Left renal pelvis (tissue), 4 donors: ENCODE measurements at places on chromosomes 7 and 10.

- DNase-seq = no peak
Observed at GRCh38 chr7:148442933-148443332, 147.6 kb upstream of the C7orf33 start.

- DNase-seq = no peak
Observed at GRCh38 chr7:30699706-30700495, 17.6 kb upstream of the CRHR2 start.

DNA sequence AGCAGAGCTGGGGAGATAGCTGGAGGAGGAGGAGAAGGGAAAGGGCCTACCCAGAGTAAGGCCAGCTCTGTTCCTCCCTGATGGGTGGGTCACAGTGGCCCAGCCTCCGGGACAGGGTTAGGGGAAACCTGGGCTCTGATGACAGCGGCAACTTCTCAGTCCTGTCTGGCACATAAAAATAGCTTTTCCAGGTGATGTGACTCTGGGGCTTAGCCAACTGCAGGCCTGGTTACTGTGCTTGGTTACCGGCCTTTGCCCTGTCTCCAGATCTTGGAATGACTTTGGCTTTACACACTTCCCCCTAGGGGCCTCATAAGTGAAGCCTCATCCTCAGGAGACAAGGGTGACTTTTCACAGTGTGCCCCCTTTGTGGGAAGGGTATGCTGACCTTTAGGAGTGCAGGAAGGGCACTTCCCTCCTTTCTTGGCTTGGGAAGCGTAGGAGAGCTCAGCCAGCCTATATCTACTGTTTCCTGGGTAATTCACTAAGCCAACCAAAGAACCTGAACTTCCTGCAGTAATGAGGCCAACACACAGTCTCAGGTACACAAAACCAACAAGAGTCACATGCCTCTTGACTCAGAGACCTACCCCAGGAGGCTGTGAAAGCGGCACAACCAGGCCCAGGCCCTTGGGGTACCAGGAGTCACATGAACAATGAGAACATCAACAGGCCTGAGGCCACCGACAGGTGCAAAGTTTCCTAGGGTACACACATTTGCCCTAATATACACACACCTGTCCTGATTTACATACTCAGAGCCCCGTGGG is 11.7 kb upstream of the HILPDA start:
- DNase-seq = no peak

DNA sequence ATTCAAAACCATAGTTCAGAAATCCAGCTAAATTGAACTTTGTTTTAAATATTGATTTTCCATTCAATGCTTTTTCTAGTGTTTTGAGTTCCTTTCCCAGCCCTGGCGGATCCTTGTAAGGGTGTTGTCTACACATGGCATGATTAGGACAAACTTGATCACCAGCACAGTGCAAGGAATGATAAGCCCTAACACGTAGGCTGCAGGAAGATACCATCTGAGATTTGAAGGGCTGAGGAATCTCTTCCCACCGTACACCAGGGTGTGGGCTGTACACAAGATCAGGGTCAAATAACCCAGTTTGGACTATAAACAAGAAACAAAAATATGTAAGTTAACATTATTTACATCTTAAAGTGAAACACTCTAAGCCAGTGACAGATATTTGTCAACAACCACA is 27.4 kb downstream of the STEAP4 start:
- no peak for DNase-seq

GRCh38 chr7:28041508-28042314 is 138.9 kb downstream of the JAZF1 start:
- no peak for DNase-seq

DNA sequence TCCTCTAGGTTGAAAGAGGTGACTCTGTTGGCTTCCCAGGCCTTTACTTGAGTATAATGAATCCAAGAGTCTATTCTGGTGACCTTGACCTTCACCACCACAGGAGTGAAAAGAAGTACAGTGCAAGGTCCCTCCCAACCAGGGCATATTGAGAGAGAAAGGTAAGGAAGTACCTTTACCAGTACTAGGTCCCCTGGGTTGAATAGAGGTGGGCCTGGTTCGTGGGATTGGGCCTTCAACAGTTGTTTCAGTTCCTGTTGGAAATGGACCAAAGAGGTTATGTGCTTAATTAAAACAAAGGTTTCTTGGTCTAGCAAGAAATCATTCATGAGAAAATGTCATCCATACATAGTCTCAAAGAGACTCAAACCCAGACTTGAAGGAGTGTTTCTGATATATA is 6.4 kb upstream of the SFTPA1 start:
- no peak for DNase-seq

DNA sequence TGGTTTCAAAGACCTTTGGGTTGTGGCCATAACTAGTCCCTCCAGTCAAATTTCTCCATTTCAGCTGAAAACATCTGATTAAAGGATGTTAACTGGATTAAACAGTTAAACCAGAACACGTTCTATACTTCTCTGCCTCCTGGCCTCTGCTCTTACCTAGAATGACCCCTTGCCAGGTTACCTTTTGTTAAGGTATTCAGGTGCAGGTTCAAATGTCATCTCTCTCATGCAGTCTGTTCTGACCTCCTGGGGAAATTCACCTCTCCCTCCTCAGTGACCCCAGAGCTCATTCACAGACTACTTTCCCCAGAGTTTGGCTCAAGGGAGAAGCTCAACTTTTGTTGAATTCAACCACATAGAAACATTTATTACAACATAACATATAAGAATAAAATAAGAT is 67.8 kb downstream of the RELN start:
- no peak for DNase-seq

DNA sequence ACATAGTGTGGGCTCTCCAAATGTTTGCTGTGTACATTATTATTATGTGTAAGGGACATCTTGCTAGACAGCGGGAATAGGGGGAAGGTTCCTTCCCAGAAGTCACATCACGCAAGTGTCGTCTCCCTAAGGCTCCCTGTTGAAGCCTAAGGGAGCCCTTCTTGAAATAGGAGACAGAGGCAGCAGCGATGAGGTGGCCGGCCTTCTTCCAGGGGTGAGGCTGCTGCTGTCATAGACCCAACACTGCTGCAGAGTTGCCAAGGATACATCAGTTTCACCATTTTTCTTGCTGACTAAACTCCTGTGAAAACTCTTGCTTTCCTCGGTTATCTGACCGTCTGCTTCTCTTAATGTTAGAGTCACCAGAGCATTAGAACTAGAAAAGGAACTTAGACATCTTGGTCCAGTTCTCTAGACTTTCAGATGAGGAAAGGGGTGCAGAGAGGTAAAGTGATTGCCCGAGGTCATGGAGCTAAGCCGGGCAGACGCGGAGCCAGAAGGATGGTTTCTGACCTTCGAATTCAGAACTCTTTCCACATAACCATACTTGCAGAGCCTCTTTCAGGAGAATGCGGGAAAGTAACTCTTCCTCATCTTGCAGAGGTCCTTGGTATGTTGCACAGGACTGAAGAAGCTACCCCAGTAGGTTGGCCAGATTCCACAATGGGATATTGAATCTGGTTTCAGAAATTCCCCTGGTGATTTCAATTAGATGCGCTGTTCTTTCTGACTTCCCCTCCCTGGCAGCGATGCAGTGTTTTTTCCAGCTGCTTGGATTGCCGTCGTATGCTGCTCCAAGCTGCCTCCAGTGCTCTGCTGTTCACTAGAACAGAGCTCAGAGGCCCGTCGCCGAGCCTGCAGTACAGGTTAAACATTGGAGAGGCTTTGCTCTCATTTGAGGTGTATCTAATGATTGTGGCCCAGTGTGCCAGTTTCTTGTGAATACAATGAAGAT is 217.1 kb downstream of the CAMK1D start:
- no peak for DNase-seq

- peak; percentile 65 for DNase-seq
Observed at GRCh38 chr7:102044984-102045673, 227.7 kb downstream of the CUX1 start.

GRCh38 chr10:77391605-77392235 is 245.9 kb downstream of the KCNMA1 start:
- peak; percentile 69 for DNase-seq

- DNase-seq = no peak
Observed at GRCh38 chr10:28468707-28469483, 64.0 kb upstream of the WAC start.

DNA sequence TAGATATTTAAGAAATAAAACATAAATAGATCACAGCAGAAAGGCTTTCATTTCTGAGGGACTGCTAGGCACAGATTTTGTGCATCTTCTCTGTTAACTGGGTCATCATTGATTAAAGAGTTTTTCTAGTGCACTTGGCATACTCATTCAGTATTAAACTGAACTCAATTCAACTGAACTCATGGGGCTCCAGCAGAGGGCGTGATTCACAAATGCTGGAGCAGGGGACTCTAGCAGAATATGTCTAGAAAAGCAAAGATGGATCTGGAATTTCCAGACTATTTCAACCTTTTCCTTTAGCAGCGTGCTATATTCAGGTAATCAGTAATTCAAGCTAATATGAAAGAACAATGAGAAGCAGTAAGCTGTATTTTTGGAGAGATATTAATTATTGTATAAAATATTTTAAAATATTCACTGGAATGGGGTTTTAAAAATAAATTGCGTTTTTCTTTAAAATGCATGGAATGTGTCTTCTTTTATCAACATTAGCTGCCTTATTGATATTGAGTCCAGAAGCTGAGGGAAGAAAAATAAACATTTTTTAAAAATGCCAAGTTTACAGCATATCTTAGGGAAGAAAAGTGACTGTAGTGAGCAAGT is 296.8 kb upstream of the CACNA2D1 start:
- DNase-seq = no peak

DNA sequence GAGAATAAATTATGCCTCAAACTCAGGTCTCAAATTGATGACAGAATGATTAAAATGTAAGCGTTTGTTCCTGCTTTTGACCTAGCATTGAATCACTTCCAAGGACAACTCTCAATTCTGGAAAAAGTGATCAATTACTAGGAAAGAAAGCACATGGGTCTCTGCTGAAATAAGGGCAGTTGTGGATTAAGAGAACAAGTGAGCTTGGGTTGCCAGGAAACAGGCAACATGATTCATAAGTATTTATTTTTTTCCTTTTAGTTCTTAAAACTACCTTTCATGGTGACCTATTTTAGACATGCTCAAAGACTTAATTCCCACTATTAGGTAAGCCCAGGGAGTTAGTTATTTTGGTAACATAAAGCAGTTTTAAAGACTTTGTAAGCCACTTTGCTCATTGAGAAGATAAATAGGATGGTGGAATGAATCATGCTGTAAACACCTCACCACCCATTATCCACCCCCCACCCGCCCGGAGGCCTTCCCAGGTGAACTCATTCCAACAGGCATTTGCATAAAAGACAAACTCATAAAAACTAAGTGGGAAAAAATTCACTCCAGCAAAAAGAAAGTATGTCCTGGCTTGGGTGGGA is 728.3 kb downstream of the SORCS1 start:
- no peak for DNase-seq

DNA sequence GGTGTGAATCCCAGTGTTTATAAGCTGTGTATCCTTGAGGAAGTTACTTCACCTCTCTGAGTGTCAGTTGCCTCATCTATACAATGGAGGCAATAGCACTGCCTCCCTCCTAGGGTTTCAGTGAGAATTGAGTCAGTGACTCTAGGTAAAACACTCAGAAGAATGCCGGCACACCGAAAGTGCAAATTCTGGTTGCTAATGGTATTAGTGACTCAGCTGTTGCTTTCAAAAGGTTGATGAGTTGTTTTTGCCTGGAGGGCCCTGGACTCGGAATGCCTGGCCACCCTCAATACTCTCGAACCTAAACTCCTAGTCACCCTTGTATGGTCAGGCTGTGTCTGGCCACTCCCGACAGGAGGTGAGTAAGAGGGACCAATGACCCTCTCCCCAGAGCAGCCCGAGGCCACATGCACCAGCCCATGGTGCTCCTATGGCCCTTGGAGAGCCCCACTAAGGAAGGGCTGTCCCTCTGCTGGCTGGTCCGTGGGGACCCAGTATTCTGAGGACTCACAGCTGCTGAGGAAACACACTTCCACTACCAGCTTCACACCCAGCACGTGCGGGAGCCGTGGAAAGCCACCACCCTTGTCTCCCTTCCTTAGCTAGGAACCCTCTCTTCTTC is 60.2 kb downstream of the CALML3 start:
- no peak for DNase-seq

DNA sequence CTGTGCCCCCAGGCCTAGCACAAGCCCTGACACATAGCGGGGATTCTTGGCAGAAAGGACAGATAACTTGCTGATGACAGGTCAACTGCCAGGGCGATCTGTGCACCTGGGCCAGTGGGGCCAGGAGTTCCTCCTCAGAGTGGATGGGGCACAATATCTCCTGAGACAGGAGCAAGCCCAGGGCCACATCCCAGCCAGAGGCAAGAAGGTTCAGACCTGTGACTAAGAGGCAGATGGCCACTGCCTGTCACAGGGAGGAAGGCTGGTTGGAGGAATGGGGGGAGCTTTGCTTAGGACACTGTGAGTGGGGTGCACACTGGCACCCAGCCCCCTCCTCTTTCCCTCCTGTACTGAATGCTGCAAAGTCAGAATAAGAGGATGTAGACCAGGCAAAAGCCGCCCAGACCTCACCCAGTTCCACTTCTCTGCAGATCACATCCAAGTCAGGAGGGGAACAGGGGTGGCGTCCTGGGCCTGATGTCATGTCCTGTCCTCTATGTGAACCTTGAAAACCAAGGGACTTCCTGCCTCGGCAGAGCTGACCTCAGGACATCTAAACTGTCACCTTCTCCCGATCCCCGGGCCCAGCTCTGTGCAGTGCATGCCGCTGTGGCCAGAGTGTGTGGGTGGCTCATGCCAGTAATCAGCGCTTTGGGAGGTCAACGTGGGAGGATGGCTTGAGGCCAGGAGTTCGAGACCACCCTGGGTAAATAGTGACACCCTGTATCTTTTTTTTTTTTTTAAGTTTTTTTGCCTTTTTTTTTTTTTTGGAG is 1.3 kb downstream of the GUSB start:
- DNase-seq = no peak

DNA sequence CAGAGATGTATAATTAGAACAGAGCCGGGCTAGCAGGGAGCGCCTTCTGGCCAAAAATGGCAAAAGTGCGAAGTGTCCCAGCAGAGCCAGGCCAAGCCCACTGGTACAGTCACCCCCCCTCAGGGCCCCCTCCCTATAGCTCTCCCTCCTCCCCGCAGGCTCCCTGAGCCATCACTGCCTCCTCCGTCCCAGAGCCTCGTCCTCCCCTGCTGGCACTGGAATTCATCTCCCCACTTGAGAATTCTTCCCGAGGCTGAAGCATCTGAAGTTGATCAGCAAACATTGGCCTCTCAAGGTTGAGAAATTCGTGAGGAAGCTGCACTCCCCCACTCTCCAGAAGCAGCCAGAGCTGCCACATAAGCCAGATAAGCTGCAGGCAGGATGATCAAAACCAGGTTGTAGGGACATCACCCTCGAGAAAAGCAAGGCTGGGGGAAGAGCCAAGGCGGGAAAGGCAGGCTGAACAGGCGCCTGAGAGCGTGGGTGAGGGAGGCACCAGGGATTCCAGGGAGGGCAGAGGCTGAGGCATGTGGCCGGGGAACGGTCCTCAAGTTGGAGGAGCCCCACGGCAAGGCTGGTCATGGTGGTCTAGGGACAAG is 23.4 kb downstream of the CAMK2G start:
- no peak for DNase-seq

DNA sequence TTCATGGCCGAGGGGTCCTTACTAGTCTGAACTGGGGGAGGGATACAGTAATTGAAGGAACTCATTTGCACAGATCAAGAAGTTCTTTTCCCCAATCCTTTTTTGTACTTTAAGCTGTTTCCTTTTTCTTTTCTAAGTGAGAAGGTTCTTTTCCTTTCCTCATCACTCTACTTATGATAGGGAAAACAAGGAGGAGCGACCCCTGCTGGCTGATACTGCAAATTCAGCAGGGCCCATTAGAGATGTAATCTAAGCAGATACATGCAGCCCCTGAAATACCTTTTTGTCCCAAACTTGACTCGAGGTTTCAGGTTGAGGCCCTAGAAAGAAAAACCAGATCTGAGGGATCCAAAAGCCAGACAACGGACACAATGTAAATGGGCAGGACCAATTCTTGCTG is 305.5 kb downstream of the DNAJB9 start:
- DNase-seq = no peak
